T-cell (primary cell): ENCODE measurements at places on chromosomes 4 and X.

GRCh38 chrX:106510713-106511403, 100.9 kb upstream of the RADX start:
- no peak for DNase-seq
- H3K27ac ChIP-seq = no peak overlapping the region
- H3K27me3 ChIP-seq = no peaks in the 10 kb centered on the region
- no peaks in the 10 kb centered on the region for H3K4me1 ChIP-seq

GRCh38 chr4:70954032-70954431, 39.4 kb upstream of the DCK start:
- H3K27me3 ChIP-seq = no peaks in the 10 kb centered on the region
- no peaks in the 10 kb centered on the region for H3K4me1 ChIP-seq
- H3K27ac ChIP-seq = no peak overlapping the region
- no peak overlapping the region for H3K4me3 ChIP-seq
- no peak for DNase-seq

- H3K4me3 ChIP-seq = no peak overlapping the region
- H3K4me1 ChIP-seq = peaks cover 25% of the 10 kb centered on the region
- H3K27me3 ChIP-seq = no peaks in the 10 kb centered on the region
- no peak overlapping the region for H3K27ac ChIP-seq
Observed at GRCh38 chr4:10673817-10674369, 10.7 kb downstream of the CLNK start.

DNA sequence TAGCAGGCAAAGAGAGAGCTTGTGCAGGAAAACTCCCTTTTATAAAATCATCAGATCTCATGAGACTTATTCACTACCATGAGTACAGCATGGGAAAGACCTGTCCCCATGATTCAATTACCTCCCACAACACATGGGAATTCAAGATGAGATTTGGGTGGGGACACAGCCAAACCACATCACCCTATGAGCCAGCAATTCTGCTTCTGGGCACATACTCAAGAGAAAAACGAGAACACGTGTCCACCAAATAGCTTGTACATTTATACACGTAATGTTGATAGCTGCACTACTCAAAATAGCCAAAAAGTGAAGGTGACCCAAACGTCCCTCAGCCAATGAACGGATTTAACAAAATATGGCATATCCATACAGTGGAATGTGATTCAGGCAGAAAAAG, 94.5 kb upstream of the DHRSX start:
- DNase-seq = no peak
- H3K4me3 ChIP-seq = no peak overlapping the region
- no peaks in the 10 kb centered on the region for H3K4me1 ChIP-seq
- H3K27ac ChIP-seq = no peak overlapping the region
- no peaks in the 10 kb centered on the region for H3K27me3 ChIP-seq
- peaks cover 9% of the 10 kb centered on the region for H3K36me3 ChIP-seq

DNA sequence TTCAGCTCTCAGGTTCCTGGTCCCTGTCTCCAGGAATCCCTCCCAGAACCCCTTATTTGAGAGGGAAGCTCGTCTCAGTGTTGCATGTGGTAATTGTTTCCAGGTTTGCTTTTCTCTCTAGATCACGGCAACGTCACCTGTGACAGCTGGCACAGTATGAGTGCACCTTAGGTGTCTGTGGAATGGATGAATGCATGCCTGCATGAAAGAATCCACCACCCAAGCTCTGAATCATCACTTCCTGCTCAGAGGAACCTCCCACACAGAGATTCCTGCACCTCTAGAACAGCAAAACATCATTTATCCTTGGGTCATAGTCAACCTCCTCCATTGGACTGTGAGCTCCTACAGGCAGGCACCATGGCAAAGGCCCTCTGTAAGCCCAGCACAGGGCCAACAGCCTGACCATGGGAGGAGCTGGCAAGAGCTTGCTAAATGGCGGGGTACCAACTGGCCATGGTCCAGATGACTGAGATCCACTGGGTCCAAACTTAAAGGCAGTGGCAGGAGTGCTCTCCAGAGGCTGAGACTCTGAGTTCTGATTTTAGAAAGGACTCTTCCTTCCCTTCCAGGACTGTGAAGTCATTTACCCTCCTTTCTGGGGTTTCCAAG, 116.2 kb downstream of the SLC2A9 start:
- H3K27ac ChIP-seq = no peak overlapping the region
- H3K27me3 ChIP-seq = peaks cover under 1% of the 10 kb centered on the region
- no peaks in the 10 kb centered on the region for H3K36me3 ChIP-seq
- no peak for DNase-seq
- H3K4me1 ChIP-seq = no peaks in the 10 kb centered on the region

- H3K27ac ChIP-seq = no peak overlapping the region
- H3K4me3 ChIP-seq = no peak overlapping the region
- DNase-seq = no peak
- no peaks in the 10 kb centered on the region for H3K36me3 ChIP-seq
Observed at GRCh38 chrX:69097451-69098236, 67.6 kb downstream of the PJA1 start.

GRCh38 chr4:8079031-8079885, 79.4 kb downstream of the ABLIM2 start:
- no peak overlapping the region for H3K4me3 ChIP-seq
- H3K27me3 ChIP-seq = no peaks in the 10 kb centered on the region
- no peaks in the 10 kb centered on the region for H3K4me1 ChIP-seq
- H3K36me3 ChIP-seq = no peaks in the 10 kb centered on the region
- no peak overlapping the region for H3K27ac ChIP-seq

DNA sequence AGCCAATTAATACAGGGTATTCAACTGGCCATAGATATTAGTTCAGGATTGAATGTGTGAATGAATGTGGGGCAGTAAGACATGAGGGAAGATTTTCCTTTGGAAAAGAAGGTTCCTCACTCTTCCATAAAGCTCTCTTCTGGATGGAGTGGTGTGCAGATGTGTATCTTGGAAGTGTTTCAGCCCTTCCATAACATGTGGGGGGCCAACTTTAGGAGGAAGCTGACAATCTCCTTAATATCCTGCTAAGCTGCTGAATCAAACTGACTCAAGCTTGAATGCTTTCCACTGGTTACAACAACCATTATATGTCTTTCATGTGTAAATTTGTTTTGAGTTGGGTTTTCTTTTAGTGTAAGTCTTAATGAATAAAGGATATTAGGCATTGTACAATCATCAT, 40.3 kb downstream of the FANCB start:
- no peak overlapping the region for H3K4me3 ChIP-seq
- no peaks in the 10 kb centered on the region for H3K4me1 ChIP-seq
- H3K27ac ChIP-seq = no peak overlapping the region
- DNase-seq = no peak
- H3K36me3 ChIP-seq = no peaks in the 10 kb centered on the region

DNA sequence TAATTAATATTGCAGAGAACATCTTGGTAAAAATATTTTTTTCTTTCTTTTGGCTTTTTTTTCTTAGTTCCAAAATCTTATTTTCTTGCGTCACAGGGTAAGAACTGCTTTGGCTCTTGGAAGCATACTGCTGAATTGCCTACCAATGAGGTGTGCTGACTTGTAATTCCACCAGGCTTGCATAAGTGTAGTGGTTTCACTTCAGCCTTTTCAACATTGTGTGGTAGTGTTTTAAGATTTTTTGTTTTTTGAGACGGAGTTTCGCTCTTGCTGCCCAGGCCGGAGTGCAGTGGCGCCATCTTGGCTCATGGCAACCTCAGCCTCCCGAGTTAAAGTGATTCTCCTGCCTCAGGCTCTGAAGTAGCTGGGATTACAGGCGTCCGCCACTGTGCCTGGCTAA, 42.4 kb downstream of the N4BP2 start:
- DNase-seq = no peak
- H3K4me3 ChIP-seq = no peak overlapping the region
- H3K27me3 ChIP-seq = no peaks in the 10 kb centered on the region
- no peaks in the 10 kb centered on the region for H3K36me3 ChIP-seq

- DNase-seq = no peak
- H3K27ac ChIP-seq = no peak overlapping the region
- H3K4me1 ChIP-seq = no peaks in the 10 kb centered on the region
- H3K36me3 ChIP-seq = no peaks in the 10 kb centered on the region
Observed at GRCh38 chr4:186392017-186392416, 126.0 kb downstream of the F11 start.

DNA sequence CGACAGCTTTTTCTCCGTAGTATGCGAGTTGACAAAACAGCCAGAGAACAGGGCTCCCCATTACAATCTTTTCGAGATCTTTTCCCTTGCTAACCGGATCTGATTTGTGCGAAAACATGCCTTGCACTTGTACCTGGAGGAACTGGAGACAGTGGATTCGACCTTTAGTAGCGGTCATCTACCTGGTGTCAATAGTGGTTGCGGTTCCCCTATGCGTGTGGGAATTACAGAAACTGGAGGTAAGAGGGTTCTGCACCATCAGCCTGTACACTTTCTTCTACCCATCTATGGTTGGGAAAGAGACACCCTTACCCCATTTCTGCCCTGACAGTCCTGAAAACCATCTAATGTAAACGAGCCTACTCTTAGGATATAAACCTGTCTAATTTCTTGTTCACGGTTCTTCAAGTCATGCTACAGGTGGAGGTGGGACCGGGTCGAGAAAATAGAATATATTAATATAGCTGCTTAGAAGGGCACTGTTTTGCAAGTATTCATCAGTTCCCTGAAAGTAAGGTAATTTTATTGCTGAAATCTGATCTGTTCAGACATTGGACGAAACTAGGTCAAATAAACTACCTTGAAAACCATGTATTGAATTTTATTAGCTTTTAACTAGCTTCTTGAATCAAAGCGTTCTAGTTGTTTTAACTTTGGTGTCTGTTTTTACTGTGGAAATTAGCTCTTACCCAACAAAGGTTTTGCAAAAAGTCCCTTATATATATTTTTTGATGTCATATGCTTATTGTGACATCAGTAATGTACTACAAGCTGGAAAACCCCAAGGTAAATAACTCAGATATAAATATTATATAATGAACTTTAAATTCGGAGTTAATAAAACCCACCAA, 869 bp downstream of the TMEM184C start:
- peaks cover 9% of the 10 kb centered on the region for H3K36me3 ChIP-seq
- H3K27ac ChIP-seq = peak overlapping the region; percentile 90
- H3K27me3 ChIP-seq = no peaks in the 10 kb centered on the region
- peak; percentile 29 for DNase-seq

- no peaks in the 10 kb centered on the region for H3K36me3 ChIP-seq
- H3K27me3 ChIP-seq = no peaks in the 10 kb centered on the region
- H3K4me3 ChIP-seq = no peak overlapping the region
- DNase-seq = no peak
- H3K27ac ChIP-seq = no peak overlapping the region
Observed at GRCh38 chrX:143304025-143304424, 213.2 kb downstream of the SPANXN3 start.

- no peaks in the 10 kb centered on the region for H3K36me3 ChIP-seq
- H3K27ac ChIP-seq = no peak overlapping the region
- DNase-seq = no peak
- no peak overlapping the region for H3K4me3 ChIP-seq
Observed at GRCh38 chrX:12721042-12721441, 70.2 kb upstream of the PRPS2 start.

GRCh38 chr4:13441506-13441905, 42.6 kb downstream of the RAB28 start:
- no peaks in the 10 kb centered on the region for H3K27me3 ChIP-seq
- H3K4me1 ChIP-seq = no peaks in the 10 kb centered on the region
- no peak overlapping the region for H3K27ac ChIP-seq
- no peak overlapping the region for H3K4me3 ChIP-seq

DNA sequence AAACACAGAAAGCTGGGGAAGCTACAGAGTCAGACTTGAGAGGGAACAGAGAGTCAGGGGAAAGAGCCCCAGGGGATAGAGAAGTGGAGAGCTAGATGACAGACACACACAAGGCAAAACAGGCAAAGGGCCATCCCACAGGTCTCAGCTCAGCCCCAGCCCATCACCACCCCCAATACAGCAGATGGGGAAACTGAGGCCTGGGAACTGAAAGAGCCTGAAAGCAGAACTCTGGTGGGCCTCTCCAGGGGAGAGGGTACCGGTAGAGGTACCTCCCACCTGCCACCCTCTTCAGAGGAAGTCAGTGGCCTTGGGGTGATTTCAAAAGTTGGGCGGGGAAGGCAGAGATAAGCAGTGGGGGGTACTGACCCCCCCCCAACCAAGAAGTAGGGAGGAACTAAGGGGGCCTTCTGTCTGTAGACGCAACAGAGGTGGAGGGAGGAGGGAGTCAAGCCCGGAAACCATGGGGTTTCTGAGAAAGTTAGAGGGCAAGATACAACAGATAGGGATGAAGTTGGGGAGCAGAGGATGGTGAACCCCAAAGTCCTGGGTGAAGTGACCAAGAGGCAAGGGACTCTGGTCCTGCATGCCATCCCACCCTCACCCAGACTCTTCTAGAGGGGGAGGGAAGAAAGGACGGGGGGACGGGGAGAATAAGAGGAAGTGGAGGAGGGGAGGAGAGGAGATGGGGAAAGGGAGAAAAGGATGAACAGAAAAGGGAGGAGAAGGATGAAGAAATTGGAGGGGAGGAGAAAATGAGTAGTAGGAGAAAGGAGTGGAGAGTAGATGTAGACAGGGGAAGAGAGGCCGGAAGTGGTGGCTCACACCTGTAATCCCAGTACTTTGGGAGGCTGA, 3.2 kb downstream of the GATA1 start:
- no peaks in the 10 kb centered on the region for H3K36me3 ChIP-seq
- DNase-seq = no peak
- H3K27ac ChIP-seq = no peak overlapping the region
- H3K4me3 ChIP-seq = no peak overlapping the region
- H3K27me3 ChIP-seq = peaks cover 2% of the 10 kb centered on the region

DNA sequence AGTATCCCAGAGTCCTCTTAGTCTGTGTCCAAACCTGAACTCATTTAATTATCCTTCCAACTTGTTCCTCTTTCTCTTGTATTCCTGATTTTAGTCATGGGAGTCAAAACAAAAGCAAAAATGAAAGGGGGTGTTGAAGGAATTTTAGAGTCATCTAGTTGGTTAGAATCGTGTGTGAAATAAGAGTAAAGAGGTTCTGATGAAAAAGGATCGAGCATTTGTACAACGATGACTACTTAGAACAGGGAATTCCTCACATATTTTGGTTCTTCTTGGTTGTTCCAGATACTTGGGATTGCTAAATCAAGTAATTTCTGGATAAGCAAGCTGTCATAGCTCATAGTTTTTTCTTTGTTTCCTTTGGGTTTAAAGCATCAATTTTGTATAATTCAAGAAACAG, 194.4 kb downstream of the BCOR start:
- H3K4me3 ChIP-seq = no peak overlapping the region
- no peak overlapping the region for H3K27ac ChIP-seq
- DNase-seq = no peak
- no peaks in the 10 kb centered on the region for H3K36me3 ChIP-seq
- H3K27me3 ChIP-seq = peaks cover 4% of the 10 kb centered on the region
- no peaks in the 10 kb centered on the region for H3K4me1 ChIP-seq

DNA sequence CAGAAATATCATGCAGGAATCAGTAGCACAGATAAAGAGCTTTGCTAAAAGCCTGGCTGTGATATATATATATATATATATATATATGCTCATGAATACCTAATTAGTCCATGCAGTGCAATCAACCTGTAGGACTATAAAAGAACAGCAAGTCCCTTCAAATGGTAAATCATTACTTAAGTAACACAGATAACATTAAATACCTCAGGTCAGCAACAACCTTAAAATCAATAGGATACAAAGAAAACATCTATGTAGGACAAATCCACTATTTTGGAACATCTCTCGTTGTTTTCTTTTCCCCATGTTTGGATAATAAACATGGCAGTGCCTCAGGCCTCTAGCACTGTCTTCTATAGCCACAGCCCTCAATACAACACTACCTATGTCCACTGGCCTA, 106.6 kb downstream of the FNIP2 start:
- no peak overlapping the region for H3K27ac ChIP-seq
- no peak for DNase-seq
